ENCODE measurements at places on chromosomes 2 and 18. TPM values are rescaled to one million over a fixed set of nuclear protein-coding genes. Genes with fewer than 3 reads are reported as not detected.

The AMER3 gene
- not detected for total RNA-seq

- no peak for DNase-seq
Observed at GRCh38 chr2:235762832-235763598, 269.2 kb downstream of the AGAP1 start.

The FAM228A gene
- not detected for total RNA-seq

The CYS1 gene
- 33.8 TPM for total RNA-seq

DNA sequence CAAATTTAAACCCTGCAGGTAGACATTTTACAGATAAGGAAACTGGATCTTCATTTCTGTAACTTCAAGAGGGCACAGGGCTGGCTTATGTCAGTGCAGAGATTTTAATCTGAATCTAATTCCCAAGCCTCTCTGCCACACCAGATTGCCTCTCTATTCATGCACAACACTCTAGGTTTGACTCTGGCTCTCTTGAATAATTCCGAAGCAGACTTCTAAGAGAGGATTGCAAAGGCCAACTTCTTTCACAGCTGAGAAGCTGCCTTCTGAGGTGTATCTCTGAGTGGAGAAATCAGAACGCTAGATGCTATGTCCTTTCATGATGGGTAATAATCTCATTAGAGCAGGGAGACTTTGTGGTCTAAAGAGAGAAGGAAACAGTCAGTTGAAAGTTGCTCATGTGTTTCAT, 20.1 kb upstream of the MGAT5 start:
- DNase-seq: no peak
